ENCODE measurements at places on chromosomes 3 and 15. TPM values are rescaled to one million over a fixed set of nuclear protein-coding genes. Genes with fewer than 3 reads are reported as not detected.

DNA sequence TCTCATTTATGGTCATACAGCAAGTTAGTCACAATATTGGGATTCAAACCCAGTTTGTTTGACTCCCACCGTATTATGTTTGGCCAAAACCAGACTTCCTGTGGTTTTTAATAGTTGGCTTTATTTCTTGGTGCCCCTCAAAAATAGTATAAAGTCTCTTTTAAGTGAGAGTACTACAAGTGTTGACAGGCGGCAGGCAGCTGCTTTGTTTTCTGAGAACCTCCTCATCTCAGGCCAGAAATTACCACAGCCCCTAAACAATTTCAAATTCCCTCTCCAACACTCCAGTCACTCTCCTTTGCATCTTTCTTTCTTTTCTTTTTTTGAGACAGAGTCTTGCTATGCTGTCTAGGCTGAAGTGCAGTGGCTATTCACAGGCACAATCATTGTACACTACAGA, 121.5 kb downstream of the POLR2M start:
- DNase-seq: no peak

Gene C3orf20
- total RNA-seq: not detected

GRCh38 chr3:121490161-121490560, 55.6 kb downstream of the POLQ start:
- DNase-seq: no peak

- DNase-seq: no peak
Measured at GRCh38 chr3:126112531-126113237, 28.8 kb upstream of the SLC41A3 start.

Gene TERC
- total RNA-seq: 79.1 TPM

DNA sequence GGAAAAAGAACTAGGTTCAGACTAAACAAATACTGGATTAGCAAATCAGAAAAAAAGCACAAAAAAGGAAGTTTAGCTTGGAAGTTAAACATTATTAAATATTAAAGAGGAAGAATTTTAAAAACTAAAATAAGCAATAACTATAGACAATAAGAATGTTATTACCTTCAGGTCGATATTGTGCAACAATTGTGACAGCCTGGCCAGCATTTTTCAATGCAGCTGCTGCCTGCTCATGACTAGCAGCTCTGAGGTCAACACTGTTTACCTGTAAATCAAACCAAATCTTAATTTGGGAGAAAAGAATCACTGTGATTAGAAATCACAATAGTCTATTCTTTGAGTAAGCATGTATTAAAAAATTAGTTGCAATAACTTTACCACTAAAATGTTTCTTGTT, 75.1 kb upstream of the MELTF start:
- no peak for DNase-seq

Gene CRYGS
- total RNA-seq: 5.9 TPM

DNA sequence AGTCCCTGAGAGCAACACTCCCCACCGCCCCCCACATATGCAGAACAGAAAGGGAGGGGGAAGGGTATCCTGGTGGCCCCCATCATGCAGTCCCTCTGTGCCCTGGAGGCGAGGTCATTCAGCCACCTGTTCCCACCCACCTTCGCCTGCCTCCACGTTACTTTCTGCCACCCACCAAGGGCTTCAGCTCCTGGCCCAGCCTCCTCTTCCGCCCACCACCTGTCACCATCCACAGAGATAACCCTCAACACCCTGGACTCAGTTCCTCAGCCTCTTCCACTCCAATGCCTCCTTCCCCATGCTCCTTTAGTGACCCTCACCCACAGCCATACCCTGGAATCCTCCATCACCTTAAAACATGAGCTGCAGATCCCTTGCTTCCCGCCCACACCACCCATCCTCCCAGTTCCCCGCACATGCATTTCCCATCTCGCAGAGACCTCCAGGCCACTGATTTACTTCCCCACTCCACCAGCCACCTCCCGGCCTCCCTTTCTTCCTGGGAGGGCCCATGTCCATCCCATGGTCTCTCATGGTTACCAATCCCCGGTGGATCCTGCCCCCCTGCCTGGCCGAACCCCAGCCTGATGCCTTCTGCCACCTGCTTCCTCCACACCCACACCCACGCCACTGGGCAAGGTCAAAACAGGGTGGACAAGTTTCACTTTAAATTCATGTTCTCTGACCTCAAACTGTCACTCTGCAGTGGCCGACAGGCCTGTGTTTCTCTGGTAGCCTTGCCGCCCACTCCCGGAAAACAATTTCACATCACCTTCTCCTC, 18.2 kb downstream of the HOMER2 start:
- peak; percentile 73 for DNase-seq

Gene FAM107A
- 14.5 TPM for total RNA-seq

Gene TMEM207
- total RNA-seq: not detected

All from body of pancreas (tissue), 4 donors.